ENCODE measurements at places on chromosomes 5 and 9.

- DNase-seq, result no peak
Observed at GRCh38 chr9:30178610-30179009, 2205.8 kb upstream of the ACO1 start.

- peak; percentile 28 for DNase-seq
Observed at GRCh38 chr9:18122171-18122570, 351.8 kb upstream of the ADAMTSL1 start.

DNA sequence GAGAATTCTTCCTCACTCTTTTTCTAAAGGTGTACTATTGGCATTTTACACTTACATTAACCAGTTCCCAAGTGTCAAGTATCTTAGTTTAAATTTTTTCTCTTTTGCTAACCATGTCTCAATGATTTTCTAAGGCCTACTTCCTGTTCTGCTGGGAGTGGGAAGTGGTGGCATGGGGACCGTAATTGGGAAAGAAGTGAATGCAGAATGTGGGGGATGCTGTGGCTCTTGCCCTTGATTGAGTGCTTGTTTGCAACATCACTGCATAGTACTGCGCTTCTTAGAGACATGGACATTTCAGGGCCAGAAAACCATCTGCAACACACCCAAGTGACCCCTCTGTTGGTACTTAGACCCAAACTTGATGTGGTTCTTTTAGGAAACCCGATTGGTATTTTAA is 32.8 kb downstream of the MRRF start:
- no peak for DNase-seq

- DNase-seq, result no peak
Observed at GRCh38 chr9:91384954-91385353, 23.2 kb upstream of the AUH start.

DNA sequence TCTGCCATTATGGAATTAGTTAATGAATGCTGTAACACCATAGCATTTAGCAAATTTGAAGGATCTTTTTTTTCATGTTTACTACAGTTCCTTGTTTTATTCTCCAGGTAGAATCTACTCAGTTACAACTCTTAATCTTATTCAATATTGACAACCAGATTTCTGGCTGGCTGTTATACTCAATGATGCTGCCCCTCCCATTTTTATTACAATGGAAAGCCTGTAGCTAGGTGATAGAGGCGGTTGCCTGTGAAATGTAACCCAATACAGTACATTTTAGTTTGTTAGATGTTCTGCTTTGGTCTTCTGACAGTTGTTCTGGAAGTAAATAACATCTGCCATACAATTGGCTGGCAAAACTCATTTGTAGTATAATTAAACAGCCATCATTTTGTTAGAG is 294.2 kb downstream of the DMRTA1 start:
- DNase-seq, result no peak

- peak; percentile 20 for DNase-seq
Observed at GRCh38 chr5:110055302-110055701, 365.6 kb downstream of the MAN2A1 start.

- DNase-seq, result peak; percentile 45
Observed at GRCh38 chr5:74519161-74519571, 121.4 kb downstream of the ENC1 start.

GRCh38 chr9:130425741-130426466 is 18.9 kb upstream of the ASS1 start:
- DNase-seq, result no peak

- DNase-seq, result no peak
Observed at GRCh38 chr5:179504600-179505396, 45.6 kb upstream of the RUFY1 start.

DNA sequence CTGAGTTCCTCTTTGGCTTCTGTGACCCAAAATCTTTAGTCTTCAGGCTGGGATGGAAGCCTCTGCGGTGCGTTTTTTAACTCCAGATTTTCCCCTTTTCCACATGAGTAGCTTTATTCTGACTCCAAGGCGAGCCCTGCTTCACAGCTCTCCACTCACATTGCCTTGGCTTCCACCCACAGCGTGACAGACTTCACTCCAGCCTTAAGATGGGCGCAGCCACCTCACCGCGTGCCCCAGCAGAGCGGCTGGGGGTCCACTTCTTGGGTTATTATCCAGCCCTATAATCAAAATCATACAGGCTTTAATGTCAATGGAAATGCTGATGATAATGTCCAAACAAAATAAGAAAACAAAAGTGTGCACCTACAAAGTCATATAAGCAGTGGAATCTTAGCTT is 1.2 kb downstream of the EXOC3 start:
- no peak for DNase-seq

DNA sequence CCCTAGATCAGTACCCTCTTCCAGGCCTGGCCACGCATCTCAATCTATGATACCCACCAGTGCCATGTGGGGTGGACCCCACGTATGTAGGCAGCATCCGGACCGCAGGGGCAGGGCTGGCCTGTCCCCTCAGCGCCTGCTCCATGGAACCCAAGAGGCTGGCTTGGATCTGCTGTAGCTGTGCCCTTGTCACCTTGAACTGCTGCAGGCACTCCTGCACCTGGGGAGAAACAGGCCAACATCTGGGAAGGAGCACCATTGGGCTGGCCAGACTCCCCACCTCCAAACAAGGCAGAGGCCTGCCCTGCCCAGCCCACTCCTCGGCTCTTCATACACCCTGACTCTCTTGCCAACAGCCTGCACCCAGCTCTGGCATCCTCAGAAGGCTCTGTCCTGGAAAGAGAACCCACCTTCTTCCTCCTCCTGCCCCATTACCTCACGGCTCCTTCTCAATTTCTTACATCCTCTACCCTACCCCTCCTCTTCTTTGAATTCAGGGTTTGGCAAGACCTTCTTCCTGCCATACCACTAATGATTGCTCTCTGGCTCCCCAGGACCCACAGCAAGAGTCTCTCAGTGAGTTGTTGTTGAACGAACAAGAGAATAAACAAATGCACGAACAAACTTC is 7.7 kb downstream of the HK3 start:
- DNase-seq, result no peak

DNA sequence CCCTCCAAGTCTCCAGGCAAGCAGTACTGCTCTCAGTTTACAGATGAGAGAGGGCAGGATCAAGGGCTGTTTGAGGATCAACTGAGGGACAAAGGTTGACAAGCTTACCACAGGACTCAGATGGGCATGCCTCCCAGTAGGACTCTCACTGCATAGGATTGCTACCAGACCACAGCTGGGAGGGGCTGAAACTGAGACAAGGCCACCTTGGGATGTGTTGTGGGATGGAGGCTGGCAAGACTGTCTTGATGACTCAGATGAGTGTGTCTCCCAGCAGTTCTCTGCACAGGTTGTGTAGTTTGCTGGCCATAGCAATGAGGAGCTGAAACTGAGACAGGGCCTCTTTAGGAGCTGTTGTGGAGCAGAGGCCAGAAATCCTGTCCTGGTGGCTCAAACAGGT is 222.2 kb upstream of the IRX1 start:
- DNase-seq, result no peak

DNA sequence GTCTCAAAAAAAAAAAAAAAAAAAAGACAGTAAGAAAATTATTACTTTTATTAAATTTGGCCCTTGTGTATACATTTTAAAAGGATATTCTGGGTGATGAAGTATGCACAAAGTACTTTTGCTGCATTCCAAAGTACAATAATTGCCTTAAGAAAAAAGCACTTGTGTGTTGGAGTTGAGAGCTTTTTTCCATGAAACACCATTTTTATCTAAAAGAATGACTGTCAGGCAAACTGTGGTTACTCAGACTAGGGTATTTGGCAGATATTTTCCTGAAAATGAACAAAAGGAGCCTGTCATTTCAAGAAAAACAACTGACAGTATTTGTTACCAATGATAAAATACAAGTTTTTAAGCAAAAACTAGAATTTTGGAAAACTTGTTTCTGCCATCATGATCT is 84.3 kb upstream of the PTPN3 start:
- DNase-seq, result no peak

Measured in fibroblast of skin of back (primary cell).